Activated T-helper 17 cell treated with anti-CD3 and anti-CD28 coated beads, Interleukin-2, amount 50 U/mL, for 72 hours (primary cell): ENCODE measurements at places on chromosomes 7 and 10.
A peak's percentile ranks its signal among the peaks of the same experiment; 100 is the strongest.

- ATAC-seq = no peak
Observed at GRCh38 chr7:41977151-41977651, 259.8 kb downstream of the GLI3 start.

DNA sequence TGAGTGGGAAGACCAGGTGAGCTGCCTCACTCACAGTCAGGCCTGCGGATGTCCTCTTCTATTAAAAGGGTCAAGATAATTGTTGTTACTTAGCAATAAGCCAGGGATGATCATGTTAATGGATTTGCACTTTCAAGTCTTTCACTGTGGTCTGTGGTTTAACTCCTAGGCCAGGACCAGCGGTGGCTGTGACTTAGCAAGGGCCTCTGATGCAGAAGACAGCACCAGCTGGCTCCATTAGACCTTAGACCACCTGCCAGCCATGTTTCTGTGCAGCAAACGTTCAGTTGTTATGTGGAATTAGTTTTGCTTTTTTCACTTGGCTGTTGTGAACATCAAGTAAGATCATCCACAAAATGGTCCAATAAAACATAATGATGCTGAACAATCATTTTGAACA lies 537.3 kb downstream of the TNS3 start:
- ATAC-seq = no peak

DNA sequence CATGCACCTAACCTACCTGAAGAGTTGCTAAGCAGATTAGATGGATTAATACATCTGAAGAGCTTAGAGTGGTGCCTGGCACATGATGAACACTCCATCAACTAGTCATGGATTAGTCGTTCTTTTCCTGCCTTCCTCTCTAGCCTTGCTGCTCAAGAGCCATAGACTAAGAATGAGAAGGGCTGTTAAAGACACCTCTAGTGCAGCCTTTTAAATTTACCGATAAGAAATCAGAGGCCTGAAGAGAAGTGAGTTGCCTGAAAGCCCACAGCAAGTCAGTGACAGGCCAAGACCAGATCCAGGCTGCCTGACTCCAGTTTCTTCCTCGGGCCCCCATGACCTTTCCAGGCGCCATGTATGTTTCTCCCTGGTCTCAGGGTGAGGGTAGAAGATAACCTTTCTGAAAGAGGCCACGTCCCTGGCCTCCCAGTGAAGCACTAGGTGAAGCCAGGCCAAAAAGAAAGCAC lies 6.5 kb downstream of the TSPAN15 start:
- ATAC-seq = peak; percentile 32

GRCh38 chr7:19971956-19972355 lies 198.5 kb upstream of the TMEM196 start:
- ATAC-seq = no peak

- no peak for ATAC-seq
Observed at GRCh38 chr7:27140126-27140857, 3.2 kb downstream of the HOXA5 start.

- ATAC-seq = no peak
Observed at GRCh38 chr7:20574784-20575720, 40.4 kb upstream of the ABCB5 start.

DNA sequence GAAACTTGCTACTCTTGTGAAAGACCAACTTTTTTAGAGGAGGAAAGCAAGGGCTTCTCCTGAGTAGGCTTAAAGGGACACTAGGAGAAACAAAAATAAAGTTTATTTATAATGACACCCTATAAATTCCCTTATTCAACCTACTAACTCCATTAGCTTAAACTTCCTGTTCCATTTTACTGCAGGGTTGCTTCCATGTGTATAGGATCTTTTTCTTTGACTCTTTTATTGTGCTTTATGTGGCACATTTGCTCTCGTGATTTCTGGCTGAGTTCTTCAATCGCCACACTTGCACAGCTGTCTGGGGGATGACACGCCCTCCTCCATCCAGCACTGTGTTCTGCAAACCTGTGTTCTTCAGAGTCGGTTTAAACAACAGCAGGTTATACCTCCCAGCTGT lies 225.7 kb upstream of the NPVF start:
- no peak for ATAC-seq

GRCh38 chr7:26675143-26675887 lies 189.1 kb downstream of the SKAP2 start:
- no peak for ATAC-seq

DNA sequence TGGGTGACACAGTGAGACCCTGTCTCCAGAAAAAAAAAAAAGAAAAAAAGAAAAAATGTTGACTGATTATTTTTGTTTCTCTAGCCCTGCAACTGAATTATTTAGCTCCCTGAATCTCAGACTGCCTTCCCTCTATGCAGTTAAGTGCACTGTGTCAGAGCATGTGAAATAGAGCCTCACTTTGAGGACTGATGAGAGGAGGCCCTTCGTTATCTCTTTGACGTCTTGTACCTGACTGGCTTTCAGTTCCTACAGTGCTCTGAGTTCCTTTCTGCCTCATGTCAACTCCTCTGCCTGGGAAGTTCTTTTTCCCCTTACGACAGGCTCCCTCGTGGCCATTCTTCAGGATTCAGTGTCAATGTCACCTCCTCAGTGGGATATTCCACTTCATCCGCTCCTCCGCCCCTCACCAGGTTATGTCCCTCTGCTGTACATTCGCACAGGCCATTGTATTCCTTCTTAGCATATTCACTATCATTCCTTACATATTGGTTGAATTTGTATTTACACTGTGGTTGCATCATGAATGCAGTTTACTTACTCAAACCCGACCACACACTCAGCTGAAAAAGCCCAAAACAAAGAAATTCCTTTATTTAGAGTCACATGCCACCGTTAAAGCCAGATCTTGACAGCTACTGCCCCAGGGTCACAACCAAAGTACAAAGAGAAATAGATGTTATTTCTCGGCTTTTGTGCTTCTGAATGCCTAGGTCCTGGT lies 18.1 kb upstream of the CAMK2G start:
- no peak for ATAC-seq

- no peak for ATAC-seq
Observed at GRCh38 chr10:77125231-77125630, 512.4 kb downstream of the KCNMA1 start.

DNA sequence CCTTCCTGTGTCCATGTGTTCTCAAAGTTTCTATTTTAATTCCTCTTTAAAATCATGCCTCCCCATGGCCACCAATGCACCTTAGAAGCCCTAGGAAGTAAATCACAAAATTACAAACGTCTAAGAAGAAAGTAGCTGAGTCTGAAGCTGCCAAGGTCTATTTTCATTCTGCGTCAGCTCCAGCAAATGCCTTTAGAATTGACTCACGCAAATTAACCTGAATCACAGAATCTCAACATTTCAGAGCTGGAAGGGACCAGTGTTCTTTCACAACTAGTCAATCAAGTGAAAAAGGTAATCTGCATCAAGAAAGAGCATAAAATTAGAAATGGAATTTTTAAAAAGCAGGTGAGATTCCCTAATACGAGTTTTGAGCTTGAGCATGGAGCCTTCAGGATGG lies 1017.6 kb downstream of the SORCS3 start:
- no peak for ATAC-seq

DNA sequence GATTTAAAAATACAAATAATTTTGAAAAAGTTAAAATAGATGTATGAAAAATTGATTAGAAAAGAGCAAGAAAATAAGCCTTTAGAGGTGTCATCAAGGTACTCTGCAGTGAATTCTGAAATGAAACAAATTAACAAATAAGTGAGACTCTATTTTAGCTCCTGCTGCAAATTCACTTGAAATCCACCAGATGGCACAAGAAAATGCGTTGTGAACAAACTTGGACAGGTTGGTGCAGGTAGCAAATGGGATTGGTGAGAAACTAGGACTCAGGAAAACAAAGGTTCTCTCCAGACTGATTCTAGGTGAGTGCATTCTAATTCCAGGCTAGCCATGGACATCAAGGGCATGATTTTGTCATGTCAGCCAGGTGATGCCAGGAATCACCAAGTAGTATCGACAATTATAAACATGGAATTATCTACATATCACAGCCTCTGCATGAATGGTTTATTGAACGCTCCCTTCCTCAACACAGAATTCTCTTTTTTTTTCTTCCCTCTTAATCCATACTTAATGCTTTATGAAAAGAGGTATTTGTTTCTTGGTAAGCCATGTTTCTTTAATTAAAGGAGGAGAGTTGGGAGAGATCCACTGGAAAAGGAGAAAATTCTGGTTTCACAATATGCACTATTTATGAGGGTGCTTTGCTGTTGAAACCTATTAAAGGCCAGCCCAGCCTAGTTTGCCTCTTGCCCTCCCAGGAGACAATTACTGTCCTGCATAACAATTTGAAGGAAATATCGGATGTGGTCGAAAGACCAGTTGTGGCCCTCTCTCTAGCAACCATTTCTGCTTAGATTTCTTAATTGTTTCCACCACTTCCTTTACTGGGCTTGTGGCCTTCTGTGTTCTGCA lies 118.1 kb downstream of the ZNF365 start:
- no peak for ATAC-seq

DNA sequence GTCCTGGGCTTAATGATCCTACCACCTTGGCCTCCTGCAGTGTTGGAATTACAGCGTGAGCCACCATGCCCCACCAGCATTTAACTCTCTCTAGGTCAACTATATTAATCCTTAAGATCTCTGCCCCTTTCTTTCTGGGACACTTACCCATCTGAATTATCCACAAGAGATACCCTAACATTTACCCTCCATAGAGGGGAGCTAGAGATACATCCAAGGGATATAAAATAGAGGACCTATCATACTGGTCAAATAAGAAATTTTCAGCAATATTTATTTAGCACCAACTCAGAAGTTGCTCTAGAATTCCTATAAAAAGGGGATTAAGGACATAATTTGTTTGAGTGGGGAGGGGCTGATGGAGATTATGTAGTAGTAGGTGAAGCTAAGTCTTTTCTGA lies 96.5 kb downstream of the OTUD1 start:
- ATAC-seq = no peak

GRCh38 chr10:126749015-126749655 lies 78.6 kb upstream of the C10orf90 start:
- peak; percentile 73 for ATAC-seq

DNA sequence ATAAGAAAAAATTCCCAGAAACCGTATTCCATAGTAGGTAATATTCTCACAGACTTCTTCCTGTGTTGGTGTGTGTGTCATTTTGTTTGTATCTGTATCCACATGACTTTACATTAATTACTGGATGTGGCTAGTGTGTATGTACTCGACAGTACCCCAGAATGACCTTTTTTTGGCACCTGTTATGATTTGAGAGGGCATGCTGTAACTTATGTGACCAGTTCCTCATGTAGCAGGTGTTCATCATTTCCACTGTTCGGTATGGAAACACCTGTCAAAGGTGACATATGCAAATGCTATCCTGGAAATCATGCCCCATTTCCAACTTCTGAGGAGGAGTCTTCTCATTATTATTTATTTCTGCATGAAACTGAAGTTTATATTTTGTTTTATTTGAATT lies 89.3 kb downstream of the ZMYND11 start:
- no peak for ATAC-seq

GRCh38 chr10:97196223-97197029 lies 10.7 kb upstream of the SLIT1 start:
- ATAC-seq = peak; percentile 89

DNA sequence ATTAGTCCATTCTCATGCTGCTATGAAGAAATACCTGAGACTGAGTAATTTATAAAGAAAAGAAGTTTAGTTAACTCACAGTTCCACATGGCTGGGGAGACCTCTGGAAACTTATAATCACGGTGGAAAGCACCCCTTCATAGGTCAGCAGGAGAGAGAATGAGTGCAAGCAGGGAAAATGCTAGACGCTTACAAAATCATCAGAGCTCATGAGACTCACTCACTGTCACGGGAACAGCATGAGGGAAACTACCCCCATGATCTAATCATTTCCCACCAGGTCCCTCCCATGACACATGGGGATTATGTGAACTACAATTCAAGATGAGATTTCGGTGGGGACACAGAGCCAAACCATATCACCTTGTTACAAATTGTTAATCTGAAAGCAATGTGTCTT lies 15.8 kb downstream of the TAS2R39 start:
- no peak for ATAC-seq

DNA sequence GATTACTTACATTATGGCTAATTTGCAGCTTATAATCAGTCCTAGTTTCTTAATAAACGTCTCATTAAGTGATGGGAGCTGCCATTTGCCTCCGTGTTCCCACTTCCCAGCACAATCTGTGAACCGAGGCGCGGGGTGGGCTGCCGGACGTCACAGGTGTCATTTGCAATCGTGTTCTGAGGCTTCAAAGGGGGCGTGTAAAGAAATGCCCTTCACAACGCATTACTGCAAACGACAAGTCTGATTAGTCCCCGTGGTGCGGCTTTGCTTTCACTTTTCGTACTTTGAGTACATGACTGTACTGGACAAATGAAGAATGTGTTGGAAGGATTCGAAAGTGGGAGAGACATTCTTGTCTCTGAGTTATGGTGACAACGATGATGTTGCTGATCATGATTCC lies 614.2 kb upstream of the ADARB2 start:
- no peak for ATAC-seq

- no peak for ATAC-seq
Observed at GRCh38 chr7:134943785-134944400, 42.4 kb upstream of the AGBL3 start.

DNA sequence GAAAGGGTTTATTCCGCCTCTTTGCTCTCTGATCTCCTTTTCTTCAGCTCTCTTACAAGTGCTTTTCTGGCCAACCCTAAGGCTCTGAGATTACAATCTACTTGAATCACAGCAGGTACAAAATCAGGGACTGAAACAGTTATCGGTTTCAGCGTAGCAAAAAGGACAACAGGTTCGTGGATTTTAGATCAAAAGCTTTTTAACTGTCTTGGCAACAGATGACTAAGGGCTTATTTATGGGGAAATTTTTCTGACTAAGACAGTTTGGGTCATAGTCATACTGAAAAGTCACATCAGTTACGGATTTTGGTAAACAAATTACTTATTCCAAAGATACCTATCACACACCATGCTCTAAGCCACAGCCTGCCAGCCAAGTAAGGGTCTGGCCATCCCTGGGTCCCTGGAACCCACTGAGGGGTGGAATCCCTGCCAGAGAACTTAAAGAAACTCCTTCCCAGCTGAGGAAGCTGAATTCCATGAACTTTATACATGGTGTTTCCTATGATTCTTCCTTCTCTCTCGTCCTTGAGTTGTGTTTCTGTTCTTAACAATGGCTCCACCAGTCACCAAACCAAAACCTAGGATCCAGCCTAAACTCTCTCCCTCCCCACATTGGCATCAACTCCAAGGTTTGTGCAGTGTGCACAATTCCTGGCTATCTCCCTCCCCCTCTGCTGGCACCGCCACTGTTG lies 169.3 kb downstream of the FAM107B start:
- peak; percentile 73 for ATAC-seq

GRCh38 chr10:45373003-45373575 lies 927 bp upstream of the ALOX5 start:
- peak; percentile 70 for ATAC-seq

DNA sequence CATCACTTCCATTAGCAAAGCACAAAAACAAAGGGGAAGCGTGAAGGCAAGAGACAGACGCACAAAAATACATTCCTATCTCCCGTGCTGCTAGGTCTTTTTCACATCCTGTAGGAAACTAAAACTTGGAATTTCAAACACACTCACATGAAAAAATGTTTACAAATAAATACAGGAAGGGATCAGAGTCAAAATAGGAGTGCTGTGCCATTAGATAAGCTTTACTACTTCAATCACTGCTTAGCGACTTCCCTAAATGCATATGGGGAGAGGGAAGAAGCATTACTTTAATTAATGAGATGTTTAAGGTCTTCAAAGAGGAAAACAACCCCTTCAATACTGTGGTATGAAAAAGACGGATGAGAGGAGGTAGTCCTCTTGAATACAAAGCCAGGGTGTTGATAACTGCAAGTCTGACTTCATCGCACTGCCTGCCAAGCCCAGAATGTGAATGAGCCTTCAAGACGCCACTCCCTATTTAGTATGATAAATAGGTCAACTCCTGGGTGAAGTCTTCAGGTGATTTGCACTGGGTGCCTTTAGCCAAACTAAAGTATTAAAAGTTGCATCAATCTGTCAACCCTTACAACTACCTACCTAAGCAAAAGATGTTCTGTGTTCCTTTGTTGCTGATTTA lies 13.9 kb downstream of the PARD3 start:
- ATAC-seq = no peak
